ENCODE measurements at places on chromosomes 12 and 14.
A peak's percentile ranks its signal among the peaks of the same experiment; 100 is the strongest.

DNA sequence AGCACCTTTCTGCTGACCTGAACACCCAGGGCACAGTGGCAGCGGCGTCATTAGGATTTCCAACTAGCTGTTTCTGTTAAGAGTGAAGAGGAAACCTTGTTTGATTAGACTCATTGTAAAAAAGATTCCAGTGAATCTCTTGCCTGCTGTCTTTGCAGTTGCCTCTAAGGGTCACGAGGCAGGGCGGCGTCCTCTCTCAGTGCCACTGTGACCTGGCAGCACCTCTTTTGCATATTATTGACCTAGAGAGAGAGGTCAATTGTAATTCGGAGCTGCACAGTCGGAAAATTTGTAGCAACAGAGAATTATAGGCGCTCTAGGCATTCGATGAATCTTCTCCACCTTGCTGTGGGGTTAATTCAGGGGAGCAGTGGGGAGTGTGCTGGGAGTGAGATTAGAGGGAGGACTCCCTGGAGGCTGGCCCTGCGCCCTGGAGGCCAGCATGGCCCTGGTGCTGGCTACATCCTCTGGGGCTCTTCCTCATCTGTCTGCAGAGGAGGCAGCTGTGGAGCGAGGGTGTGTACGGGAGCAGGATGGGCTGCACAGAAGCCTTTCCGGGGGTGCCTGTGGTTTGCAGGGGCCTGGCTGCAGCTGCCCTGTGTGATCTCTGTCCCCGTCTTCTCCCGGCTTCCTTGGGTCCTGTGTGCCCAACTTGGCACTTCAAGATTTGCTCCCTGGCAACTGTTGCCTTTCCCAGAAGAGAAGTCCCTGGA is 14.3 kb downstream of the PACS2 start:
- DNase-seq = no peak

- DNase-seq = no peak
Observed at GRCh38 chr14:102545461-102546265, 36.1 kb upstream of the ANKRD9 start.

- DNase-seq = no peak
Observed at GRCh38 chr12:10732066-10732465, 8.9 kb upstream of the YBX3 start.

DNA sequence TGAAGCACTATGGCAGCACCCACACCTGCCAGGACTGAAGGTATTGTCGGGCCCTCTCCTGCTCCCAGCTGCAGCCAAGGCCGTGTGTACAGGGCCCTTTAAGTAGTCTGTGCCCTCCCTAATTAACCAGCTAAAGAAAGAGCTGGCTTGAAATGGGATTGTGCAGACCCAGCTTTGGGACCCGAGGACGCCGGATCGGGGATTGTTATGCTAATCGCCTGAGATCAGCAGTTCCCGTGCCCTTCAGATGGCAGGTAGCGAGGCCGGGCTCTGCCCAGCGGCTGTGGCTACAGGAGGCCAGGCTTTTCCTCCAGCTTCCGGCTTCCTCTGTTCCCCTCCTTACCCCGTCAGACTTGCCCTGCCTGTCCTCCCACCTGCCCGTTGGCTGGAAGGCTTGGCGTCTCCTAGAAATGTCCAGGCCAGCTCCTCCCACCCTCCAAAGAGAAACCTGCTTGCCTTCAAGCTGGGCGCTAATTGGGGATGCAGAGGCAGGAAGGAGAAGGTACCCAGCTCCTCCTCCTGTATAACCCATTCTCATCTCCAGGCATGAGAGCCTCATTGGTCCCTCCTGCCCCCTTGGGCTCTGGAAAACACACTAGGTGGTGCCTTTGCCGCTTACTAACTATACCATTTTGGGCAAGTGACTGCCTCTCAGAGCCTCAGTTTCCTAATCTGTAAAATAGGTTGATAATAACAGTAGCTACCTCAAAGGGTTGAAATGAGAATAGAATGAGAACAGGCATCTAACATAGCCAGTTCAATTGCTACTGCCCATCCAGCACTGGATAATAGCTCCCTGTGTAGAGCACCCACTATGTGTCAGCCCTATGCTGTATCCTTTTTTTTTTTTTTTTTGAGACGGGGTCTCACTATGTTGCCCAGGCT is 25.8 kb upstream of the MSI1 start:
- DNase-seq = peak; percentile 75

DNA sequence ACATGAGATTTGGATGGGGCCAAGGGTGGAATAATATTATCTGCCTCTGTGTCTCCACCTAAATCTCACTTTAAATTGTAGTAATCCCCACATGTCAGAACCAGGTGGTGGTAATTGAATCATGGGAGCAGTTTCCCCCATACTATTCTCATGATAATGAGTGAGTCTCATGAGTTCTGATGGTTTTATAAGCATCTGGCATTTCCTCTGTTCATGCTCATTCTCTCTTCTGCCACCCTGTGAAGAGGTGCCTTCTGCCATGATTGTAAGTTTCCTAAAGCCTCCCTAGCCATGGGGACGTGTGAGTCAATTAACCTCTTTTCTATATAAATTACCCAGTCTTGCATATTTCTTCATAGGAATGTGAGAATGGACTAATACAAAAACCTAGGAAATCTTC is 29.9 kb downstream of the TSPAN19 start:
- no peak for DNase-seq

DNA sequence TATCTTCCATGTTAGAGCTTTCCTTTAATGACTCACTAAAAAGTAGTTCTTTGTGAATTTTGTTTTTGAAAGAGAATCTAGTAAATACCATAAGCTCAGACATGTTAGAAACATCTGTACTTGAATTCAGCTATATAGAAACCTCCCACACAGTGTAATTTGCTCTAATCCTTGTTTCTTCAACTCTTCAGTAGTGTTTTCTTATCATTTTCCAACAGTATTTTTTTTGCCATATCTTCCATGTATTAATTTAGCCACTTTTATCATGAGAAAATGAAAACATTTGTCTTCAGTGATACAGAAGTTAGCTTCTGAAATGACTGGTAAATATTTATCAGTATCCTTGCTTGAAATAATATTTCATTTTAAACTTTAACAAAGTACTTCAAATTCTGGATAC is 73.6 kb downstream of the ARID2 start:
- DNase-seq = no peak

GRCh38 chr12:57180321-57180989 is 33.0 kb upstream of the LRP1-AS start:
- no peak for DNase-seq

- DNase-seq = no peak
Observed at GRCh38 chr14:80862983-80863382, 78.6 kb downstream of the CEP128 start.

DNA sequence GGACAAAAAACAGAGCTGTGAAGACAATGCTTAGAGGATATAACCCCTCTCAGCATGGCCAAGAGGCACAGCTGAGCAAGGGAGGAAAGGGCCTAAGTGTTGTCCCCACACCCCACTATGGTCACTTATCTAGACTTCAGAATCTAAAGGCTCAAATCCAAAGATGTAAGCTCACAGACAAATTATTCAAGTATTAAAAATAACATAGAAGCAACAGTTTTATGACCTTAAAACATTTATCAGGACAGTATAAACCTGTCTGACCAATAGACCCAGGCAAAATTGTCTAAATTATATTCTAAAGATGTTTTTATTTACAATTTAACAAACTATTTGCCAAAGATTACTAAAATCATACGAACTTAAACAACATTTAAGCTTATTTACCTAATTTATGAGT is 28.1 kb upstream of the PRICKLE1 start:
- no peak for DNase-seq

GRCh38 chr12:23887055-23887835 is 62.2 kb downstream of the SOX5 start:
- no peak for DNase-seq

- peak; percentile 55 for DNase-seq
Observed at GRCh38 chr12:112992541-112993398, 14.5 kb downstream of the OAS2 start.

DNA sequence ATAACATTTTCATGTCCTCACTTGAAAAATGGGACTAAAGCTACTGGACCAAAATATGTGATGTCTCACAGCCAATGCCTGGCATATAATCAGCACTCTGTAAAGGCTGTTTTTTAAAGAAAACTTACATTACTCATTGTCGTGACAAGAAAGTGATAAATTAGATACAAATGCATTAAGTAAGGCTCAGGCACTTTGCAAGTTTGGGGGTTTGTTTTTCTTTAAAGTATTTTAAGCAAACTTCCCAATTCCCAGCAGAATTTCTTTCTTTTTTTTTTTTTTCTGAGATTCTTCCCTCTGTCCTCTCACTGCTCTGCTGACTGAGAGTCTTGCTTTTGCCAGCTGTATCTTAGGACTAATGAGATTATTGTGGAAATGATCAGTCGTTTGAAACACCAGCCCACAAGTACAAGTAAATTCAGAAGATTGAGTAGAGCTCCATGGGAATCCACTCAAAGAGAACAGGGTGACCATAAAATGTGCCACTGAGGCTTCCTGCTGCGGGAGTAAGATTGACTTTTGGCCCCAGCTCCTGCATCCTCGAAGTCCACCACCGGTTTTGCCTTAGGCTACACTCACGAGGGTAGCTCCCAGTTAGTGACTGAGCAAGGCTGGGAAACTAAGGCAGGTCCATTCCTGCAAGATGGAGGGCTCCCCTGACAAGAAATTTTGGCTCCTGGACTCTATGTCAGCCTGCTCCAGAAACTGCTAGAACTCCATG is 82.8 kb downstream of the TMTC1 start:
- DNase-seq = no peak

- DNase-seq = no peak
Observed at GRCh38 chr14:90924621-90925340, 108.6 kb upstream of the TTC7B start.

DNA sequence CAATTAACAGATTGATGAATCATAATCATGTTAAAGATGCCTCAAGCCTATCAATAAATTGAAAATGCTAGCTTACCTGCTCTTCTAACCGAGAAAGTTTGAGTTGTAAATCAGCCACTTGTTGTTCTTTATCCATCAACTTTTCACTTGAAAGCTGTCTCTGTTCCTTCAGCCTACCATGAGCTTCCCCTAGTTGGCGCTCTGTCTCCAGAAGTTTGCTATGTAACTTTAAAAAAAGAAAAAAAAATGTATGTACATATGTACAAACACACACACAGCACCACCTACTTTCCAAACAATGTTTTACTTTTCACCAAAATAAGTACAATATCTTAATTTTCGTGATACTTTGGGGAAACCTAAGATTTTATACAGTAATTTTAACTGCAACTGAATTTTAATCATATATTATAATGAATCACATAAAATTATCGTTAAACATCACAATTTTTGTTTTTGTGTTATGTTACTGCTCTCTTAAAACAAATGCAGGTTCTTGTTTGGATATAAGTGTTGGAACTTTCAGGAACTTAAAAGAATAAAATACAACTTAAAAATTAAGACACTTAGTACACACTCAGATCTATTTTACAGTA is 101.2 kb downstream of the EEA1 start:
- peak; percentile 14 for DNase-seq

DNA sequence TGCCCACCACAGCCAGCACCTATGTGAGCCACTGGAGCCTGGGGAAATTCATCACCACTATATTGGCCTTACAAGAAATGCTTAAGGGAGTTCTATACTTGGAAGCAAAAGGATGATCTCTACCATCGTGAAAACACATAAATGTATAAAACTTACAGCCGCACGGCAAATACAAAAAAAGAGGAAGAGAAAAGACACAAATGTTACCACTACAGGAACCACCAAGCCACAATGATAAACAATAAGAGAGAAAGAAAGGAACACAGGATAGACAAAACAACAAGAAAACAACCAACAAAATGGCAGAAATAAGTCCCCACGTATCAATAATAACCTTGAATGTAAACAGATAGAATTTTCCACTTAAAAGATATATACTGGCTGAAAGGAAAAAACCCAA is 267.5 kb downstream of the TMEM121 start:
- DNase-seq = no peak

DNA sequence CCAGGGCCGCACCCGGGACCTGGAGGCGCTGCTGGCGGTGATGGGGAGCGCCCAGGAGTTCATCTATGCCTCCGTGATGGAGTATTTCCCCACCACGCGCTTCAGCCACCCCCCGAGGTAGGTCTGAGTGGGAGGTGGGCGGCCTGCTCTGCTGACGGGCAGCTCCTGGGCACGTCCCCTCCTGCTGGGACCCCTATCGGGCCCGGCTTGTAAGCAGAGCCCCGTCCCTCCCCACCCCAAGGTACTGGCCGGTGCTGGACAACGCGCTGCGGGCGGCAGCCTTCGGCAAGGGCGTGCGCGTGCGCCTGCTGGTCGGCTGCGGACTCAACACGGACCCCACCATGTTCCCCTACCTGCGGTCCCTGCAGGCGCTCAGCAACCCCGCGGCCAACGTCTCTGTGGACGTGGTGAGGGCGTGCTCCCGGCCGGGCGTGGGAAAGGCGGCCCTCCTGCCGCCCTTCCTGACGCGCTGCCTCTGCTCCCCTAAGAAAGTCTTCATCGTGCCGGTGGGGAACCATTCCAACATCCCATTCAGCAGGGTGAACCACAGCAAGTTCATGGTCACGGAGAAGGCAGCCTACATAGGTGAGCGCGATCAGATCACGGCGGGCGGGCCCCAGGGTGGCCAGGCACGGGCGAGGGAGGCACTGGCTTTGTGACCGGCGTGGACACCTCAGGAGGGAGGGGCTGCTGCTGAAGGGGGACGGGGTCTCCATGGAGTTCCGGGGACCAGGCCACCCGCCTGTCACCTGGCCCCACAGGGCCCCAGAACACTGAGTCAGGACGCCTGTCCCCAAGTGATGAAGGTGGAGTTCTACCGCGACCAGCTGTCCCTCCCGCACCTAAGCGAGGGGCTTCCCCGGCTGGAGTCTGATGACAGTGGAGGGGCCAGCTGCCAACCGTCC is 7.3 kb downstream of the PLD4 start:
- no peak for DNase-seq

DNA sequence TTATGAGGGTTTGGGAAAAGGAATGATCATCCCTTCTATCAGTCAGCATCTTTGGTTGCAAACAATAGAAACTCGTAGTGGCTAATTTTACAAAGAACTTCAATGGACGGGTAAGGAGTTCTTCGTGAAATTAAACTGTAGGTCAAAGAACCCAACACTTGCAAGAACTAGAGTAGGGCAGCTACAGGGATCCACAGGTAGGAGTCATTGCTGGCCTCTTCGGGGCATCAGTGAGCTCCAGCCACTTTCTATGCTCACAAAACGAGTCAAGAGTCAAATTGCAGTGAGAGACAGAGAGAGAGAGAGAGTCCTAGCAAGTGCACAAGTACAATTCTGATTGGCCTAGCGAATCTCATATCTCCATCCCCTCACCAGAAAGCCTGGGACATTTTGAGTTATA is 29.9 kb upstream of the OTX2 start:
- no peak for DNase-seq

- no peak for DNase-seq
Observed at GRCh38 chr14:92759300-92759678, 10.9 kb upstream of the LGMN start.

GRCh38 chr12:94242901-94243300 is 94.5 kb downstream of the PLXNC1 start:
- no peak for DNase-seq
